ENCODE measurements at places on chromosomes 5 and 9.

- DNase-seq, result no peak
These were observed 37.7 kb downstream of the C5orf15 start for GRCh38 chr5:133930813-133931090.

- DNase-seq, result no peak
These were observed 123.6 kb downstream of the ELAVL2 start for GRCh38 chr9:23702311-23702922.

DNA sequence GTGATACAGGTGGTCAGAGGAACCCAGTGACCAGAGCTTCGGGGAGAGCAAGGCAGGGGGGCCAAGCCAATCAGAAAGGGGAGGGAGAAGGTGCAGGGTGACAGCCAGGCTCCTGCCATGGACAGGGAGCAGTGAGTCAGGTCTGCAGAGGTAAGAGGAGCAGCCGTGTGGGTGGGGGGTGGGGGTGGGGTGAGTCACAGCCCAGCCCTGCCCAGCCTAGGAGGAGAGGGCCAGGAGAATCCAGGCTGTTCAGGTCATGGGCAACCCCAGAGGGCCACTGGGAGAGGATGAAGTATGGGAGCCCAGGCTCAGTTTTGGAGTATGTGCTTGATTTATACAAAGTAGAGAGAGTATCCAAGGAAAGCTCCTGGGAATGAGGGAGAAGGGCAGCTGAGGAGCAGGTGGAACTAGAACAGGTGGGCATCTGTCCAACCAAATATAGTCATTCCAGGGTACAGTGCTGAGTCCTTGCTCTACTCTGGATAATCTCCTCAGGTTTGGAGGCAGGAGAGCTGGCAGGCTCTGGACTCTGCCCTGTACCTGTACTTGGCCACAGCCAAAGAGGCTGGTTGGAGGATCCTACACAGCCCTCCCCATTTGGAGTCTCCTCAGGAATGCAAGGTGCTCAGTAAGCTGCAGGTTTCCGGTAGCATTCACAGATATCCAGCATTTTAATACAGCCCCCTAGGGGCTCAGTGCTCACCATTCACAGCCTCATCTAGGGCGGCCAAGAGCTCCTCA, 1.6 kb downstream of the HBEGF start:
- DNase-seq, result peak; percentile 41

DNA sequence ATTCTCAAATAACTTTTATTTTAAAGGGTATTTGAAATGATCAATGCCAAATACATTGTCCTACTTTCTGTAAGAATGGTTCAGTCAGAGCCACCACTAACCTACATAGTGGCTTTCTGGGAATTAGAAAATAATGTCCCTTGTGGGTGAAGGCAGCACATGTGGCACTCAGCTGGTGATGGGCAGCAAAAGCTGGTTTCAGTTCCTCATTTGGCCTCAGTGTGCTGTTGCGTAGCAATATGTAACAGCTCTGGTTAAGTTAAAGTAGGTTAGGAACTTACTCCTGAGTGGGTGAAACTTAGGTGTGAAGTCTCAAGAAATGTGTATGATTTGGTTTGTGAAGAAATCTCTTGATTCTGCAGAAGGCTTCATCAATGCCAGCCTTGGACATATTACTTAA, 99.6 kb upstream of the SPEF2 start:
- DNase-seq, result no peak

DNA sequence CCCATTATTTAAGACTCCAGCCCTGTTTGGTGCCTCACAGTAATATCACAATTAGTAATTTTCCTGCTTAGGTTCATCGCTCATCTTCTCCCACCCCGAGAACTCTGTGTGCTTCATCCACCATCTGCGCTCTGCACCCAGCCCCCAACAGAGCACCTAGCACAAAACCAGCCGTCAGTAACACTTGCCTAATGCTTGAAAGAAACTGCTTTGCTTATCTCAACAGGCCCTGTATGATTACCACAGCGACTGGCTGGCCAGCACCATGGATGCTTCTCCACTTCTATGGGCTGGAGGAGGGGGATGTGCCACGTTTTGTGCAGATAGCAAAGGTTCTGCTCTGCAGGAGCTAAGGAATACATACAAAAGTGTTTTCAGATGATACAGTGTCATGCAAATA, 166.8 kb downstream of the SPOCK1 start:
- no peak for DNase-seq

- peak; percentile 29 for DNase-seq
These were observed 47.5 kb upstream of the RNF20 start for GRCh38 chr9:101485924-101486692.

- DNase-seq, result no peak
These were observed 54.0 kb upstream of the CDK20 start for GRCh38 chr9:88028338-88028737.

GRCh38 chr9:26723486-26723885, 169.1 kb downstream of the CAAP1 start:
- DNase-seq, result peak; percentile 16

- DNase-seq, result peak; percentile 81
These were observed 7.9 kb downstream of the PRR7 start for GRCh38 chr5:177454397-177455035.

DNA sequence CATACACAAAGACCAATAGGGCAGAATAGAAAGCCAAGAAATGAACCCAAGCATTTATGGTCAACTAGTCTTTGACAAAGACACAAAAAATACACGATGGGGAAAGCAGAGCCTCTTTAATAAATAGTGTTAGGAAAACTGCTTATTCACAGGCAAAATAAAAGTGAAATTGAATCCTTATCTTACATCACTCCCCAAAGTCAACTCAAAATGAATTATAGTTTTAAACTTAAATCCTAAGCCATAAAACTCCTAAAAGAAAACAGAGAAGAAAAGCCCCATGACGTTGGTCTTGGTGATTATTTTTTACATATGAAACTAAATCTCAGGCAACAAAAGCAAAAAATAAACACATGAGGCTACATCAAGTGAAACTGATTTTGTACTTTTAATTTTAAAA, 46.8 kb downstream of the CHSY3 start:
- no peak for DNase-seq

DNA sequence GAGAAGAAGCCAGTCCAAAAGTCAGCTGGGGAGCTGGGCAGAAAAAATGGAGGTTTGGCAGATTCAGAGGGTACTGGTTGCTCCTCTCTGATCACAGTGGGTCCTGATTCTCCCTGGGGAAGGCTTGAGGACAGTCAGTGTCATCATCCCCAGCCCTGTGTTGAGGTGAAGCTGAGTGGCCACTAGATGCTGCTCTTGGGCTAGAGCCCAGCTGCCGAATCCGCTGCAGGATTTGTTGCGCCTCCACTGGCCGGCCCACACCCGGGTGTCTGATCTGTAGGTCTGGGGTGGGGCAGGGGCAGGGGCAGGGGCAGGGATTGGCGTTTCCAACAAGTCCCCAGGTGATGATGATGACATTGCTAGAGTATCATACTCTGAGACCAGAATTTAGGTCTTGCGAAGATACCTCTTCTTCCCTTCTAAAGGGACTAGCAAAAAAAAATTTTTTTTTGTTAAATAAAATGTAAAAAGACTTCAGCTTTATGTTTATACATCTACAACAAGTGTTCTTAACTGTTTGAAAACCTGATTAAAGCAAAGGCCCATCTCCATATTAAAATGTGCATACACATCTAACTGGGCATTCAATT, 106.8 kb downstream of the PDE6A start:
- DNase-seq, result peak; percentile 77

DNA sequence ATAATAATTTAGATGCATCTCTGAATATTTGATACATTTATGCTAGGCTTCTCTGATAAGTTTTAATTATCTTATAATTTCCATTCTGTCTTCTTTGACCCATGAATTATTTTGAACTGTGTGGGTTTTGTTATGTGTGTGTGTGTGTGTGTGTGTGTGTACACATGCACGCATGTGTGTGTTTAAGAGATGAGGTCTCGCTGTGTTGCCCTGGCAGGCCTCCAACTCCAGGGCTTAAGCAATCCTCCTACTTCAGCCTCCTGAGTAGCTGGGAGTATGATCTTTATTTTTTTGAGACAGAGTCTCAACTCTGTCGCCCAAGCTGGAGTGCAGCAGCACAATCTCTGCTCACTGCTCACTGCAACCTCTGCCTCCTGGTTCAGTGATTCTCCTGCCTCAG, 75.4 kb downstream of the NDUFAF2 start:
- DNase-seq, result peak; percentile 80

DNA sequence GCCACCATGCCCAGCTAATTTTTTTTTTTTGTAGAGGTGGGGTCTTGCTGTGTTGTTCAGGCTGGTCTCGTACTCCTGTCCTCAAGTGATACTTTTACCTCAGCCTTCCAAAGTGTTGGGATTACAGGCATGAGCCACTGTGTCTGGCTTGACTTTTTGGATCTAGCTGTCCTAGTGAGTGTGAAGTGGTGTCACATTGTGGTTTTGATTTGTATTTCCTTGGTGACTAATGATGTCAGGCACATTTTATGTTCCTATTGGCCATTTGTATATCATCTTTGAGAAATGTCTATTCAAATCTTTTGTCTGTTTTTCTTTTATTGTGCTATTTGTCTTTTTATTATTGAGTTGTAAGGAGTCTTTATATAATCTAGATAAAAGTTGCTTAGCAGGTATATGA, 53.5 kb upstream of the MCCC2 start:
- DNase-seq, result peak; percentile 57

DNA sequence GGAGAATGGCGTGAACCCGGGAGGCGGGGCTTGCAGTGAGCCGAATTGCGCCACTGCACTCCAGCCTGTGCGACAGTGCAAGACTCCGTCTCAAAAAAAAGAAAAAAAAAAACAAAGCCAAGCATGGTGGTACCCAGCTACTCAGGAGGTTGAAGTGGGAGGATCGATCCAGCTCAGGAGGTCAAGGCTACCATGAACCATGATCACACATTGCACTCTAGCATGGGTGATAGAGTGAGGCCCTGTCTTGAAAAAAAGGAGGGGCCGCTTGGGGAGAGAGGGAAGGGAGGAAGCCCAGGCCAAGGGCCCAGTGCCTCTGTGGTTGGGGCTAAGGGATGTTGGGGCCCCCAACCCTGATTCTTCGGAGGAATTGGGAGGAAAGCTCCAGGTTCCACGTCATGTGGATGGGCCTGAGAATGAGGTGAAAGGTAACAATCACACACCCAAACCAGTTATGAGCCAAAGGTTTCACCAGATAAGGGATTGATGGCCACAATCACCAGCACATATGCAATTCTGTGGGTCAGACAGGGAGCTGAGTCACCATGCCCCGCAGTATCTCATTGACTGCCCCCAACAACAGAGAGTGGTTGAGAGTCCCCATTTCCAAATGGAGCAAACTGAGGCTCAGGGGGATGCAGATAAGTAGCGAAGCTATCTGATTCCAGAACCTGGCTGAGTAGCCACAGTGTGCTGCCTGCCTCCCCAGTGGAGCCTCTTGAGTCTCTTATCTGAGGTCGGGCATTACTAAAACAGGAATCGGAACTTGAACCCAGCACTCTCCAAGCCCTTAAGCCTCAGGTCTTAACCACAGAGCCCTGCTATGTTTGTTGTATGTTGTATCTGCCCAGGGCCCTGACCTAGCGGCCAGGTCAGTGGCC, 20.5 kb downstream of the SWI5 start:
- no peak for DNase-seq

Measured in iris pigment epithelial cell (primary cell).